ENCODE measurements at places on chromosomes 1 and 21.

- no peak for DNase-seq
Measured at GRCh38 chr1:167056529-167057231, 33.5 kb downstream of the GPA33 start.

GRCh38 chr21:45331531-45332147 lies 43.9 kb upstream of the POFUT2 start:
- no peak for DNase-seq

DNA sequence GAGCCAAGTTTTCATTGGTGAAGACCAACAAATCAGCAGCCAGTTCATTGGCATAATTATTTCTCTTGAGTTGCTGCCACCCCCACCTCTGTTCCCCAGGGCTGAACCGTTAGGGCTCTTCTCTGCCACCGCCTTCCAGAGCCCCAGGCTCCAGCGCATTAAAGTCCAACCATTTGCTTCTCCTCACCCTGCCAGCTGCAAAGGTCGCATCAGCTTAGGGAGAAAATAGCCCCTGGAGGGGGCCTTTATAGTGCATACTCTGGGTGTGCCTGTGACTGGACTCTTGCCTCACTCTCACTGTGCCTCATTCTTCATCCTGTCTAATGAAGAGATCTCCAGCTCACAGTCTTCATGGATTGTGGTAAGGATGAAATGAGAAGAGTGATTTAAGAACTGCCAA lies 50.4 kb downstream of the KDM1A start:
- DNase-seq = no peak

GRCh38 chr1:9070486-9070885 lies 1.1 kb upstream of the SLC2A5 start:
- DNase-seq = no peak

DNA sequence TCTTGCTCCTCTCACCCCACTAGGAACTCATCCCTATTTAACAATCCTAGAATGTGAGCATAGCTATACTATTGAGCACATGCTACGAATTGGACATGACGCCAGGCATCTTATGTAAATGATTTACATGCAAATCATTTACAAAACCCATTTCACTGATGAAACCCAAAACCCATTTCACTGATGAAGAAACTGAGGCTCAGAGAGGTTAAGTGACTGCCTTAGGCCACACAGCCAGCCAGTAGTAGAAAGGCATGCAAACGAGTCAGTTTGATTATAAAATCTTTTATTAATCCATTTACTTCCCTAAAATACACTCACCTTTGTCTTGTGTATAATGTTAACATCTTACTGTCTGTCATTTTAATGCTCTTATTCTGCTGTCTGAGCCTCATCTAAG lies 87.9 kb downstream of the PLXNA2 start:
- no peak for DNase-seq

GRCh38 chr1:58107943-58108342 lies 438.6 kb downstream of the OMA1 start:
- peak; percentile 20 for DNase-seq

GRCh38 chr1:173666646-173667045 lies 3.0 kb downstream of the ANKRD45 start:
- no peak for DNase-seq

DNA sequence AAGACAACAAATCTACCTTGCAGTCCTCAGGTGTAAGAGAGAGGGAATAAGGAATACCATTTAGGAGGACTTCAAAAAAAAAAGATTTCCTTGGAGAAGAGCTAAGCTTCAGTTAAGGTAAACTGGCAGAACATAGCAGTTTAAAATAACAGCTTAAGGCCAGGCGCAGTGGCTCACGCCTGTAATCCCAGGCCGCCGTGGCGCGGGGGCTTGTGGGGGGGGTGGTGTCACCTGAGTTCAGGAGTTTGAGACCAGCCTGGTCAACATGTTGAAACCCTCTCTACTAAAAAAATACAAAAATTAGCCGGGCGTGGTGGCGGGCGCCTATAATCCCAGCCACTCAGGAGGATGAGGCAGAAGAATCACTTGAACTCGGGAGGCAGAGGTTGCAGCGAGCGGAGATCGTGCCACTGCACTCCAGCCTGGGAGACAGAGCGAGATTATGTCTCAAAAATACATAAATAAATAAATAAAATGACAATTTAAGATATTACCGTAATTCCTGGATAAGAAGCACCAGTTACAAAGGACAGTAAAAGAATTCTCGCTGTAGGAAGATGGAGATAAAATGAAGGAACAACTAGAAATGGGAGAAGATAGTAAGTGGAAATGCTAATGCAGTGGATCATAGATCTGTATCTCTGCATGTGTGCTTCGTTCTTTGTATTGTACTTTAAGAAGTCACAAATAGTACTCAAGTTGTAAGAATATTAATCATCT lies 1140.2 kb downstream of the NCAM2 start:
- no peak for DNase-seq

DNA sequence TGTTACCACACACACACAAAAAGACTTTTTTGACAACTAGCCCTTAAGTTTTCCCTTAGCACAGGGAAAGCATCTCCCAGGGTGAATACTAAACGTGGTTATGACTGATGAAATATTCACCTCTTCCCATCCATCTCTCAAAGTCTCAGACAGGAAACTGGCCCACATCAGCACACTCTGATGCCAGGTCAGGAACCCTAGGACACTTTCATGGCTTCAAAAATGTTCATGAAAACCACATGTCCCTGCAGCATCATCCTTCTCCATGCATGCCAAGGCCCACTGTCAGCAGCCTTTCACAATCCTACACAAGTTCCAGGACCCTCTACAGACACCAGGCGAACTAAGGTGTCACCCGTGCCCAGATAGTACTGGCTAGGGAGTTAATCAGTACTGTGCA lies 68.7 kb downstream of the DNTTIP2 start:
- no peak for DNase-seq

DNA sequence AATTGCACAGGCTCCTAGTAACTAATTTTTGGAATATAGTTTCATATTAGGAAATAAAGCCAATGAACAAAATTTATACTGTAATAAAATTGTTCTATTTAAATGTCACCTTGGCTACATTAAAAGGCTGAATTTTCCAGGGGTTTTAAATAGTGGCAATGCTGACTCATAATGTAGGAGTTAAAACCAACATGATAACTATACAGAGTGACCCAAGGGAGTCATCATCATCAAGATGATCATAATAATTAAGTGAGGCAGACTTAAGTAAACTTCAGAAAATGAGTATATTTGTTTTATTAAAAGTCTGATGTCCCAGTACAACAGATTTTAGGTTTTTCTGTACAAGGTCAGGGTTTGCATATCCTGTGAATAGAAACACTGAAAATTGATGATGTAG lies 183.4 kb downstream of the PLPPR4 start:
- DNase-seq = no peak

- peak; percentile 78 for DNase-seq
Measured at GRCh38 chr1:42922687-42923366, 35.8 kb downstream of the SLC2A1 start.

DNA sequence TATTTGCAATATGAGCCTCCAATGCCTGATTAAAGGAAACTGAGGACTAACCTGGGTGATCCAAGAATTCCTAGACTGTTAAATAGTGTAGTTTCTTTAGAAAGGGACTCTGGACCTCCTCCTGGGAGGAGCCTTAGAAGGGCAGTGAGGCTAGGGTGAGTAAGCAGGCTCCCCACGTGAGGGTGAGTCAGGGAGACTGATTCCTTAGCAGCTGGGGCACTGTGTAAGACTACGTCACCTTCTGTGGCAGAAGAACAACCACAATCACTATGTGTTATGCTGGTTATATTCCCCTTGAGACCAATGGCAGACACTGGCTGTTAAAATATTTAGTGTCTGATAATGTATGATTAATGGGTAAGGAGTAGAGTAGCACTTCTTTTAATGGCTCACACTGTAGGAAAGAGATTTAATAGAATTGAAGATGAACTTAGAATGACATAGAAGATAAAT lies 53.3 kb upstream of the SYT14 start:
- peak; percentile 32 for DNase-seq

- no peak for DNase-seq
Measured at GRCh38 chr21:30613836-30614235, at the start of gene KRTAP6-1. KRTAP6-1 (minus strand) TSS chr21:30613930; CDS start chr21:30613904, 26 bp downstream.

- DNase-seq = peak; percentile 26
Measured at GRCh38 chr1:151993734-151994496, at the start of gene S100A10. S100A10 (minus strand) TSS chr1:151993859; CDS start chr1:151986230, 7,629 bp downstream.

GRCh38 chr1:214019499-214019898 lies 31.7 kb downstream of the PROX1 start:
- DNase-seq = no peak

GRCh38 chr21:16642353-16642752 lies 870.5 kb upstream of the CXADR start:
- DNase-seq = no peak

- no peak for DNase-seq
Measured at GRCh38 chr1:243715285-243715684, 134.8 kb downstream of the AKT3 start.

DNA sequence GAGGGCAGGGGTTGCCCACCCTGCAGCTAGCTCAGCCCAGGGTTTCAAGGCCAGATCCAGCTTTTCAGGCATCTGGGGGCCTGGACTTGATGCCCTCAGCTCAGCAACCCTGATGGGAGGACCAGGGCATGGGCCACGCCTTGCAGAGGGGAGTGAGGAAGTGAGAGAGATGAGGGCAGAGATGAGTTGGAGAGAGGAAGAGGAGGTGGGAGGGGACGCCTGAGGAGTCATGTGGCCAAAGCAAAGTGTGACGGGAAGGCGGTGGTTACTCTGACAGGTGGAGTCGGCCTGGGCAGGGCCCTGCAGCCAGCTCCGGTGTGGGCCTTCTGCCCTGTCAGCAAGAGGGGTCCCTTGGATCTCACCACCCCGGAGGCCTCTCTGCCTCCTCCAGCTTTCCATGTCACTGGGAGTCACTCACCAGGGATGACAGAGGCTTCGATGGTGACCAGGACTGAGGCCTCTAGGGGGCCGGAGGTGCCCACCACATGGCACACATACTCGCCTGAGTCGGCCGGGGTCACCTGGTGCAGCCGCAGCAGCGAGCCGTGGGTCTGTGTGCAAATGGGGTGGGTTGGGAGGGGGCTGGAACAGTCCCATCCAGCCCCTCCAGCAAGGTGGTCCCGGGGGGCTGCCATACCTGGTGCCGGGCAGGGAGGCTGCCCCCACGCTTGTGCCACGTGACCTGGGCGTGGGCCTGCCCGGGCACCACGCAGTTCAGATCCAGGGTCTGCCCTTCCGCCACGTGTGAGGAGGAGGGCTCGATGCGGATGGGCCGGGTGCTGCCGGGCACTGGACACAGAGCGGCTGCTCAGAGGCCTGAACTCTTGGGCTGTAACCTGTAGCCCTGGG lies 40.4 kb downstream of the LDLRAD2 start:
- DNase-seq = peak; percentile 80

DNA sequence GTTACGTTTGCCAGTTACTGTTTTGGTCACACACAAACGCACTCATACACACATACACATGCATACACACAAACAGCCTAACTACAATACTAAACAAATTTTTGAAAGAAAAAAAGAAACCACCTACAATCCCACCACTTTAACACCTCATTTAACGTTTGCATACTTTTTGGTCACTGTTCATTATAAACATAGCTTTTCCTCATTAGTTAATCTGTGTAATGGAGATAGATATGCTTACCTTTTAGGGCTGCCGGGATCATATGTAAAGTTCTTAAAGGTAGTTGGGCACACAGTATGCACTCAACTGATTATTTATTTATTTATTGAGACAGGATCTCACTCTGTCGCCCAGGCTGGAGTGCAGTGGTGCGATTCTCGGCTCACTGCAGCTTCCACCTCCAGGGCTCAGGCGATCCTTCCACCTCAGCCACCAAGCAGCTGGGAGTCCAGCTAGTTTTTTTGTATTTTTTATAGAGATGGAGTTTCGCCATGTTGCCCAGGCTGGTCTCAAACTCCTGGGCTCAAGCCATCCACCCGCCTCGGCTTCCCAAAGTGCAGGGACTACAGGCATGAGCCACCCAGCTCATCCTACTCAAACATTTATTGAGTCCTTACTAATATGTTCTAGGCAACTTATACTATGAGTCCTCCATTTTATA lies 677 bp upstream of the BCL10 start:
- DNase-seq = no peak

- no peak for DNase-seq
Measured at GRCh38 chr1:43925846-43926245, 7.8 kb upstream of the ARTN start.

DNA sequence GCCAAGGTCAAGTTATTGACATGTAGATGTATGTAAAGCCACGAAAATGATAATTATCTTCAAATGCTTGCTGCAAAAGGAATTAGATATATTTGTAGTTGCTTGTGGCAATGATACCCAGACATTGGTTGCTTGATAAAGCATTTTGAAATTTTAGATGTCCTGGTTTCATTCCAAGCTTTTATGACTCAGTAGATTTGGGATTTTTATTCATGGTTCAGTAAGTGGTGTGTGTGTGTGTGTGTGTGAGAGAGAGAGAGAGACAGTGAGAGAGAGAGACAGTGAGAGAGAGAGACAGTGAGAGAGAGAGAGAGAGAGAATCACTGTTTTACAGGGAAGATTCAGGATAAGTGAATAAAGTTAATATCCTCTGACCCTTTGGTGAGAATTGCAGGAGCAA lies 498.2 kb upstream of the C1orf87 start:
- no peak for DNase-seq

DNA sequence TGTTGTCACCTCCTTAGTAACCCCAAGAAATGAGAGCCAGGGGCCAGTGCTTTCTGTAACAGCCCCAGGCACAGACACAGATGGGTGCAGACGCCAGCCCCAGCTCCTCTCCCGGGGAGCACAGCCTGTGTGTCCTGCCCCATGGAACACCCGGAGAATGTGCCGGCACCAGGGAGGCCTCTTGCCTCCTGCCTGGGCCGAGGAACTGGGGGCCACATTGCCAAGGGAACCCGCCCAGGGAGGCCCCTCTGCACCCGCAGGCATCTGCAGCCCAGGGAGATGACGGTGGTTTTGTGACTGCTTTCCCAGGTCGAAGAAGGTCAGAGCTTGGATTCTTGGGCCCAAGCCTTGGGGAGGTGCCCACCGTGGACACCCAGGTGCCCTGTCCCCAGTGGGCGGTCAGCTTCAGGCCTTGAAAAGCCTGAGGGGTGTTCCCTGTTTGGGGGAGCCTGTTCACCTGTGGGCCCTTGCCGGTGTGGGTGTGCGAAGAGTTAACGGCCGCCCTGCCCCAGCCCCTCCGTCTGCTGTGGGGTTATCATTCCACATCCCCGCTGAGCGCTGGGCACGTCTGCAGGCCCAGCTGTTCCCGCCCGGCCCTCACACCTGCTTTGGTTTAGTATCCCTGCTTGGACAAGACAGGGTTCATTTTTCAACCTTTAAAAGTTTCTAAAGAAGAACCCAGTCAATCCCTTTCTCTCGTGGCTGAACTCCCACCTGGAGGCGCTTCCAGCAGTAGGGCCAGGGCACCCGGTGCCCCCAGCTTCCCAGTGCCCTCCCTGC lies 62.5 kb downstream of the MORN1 start:
- DNase-seq = no peak
